GM18507 (cell line): ENCODE measurements at places on chromosomes 13 and 19.

GRCh38 chr13:50403311-50403710 lies 388.1 kb downstream of the KCNRG start:
- no peak for DNase-seq

DNA sequence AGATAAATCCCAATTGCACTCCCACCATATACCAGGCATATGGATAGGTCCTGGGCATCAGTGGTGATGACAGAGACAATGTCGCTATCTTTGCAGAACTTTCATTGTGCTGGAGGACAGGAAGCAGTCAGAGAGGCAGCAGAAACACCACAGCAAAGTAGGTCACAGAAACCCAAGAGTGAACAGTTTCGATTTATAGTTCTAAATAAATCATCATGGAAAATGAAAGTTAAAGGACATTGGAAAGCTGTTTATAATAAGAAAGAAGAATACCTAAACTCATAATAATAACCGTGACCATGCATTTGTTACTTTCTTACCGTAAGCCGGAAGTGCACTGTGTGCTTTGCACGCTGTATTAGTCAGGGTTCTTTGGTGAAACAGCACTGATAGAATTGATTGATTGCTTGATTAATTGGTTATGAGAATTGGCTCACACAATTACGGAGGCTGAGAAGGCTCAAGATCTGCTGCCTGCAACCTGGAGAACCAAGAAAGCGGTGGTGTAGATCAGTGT lies 38.9 kb downstream of the ALOX5AP start:
- DNase-seq, result no peak

DNA sequence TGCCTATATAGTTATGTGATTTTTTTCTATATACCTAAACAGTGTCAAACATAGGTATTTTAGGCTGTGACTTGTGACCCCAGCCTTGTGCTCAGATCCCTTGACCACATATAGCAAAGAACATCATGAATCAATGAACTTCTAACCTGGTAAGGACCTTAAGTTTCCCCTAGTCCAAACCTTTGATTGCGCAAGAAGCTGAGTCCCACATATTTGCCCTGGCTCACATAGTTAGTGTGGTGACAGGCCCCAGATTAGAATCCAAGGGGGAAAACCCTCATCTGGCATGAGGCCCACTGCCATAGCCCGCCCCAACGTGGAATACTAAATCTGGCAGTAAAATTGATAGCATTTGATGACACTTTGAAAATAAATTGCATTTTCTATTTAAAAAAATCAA lies 171.8 kb downstream of the MZT1 start:
- no peak for DNase-seq

DNA sequence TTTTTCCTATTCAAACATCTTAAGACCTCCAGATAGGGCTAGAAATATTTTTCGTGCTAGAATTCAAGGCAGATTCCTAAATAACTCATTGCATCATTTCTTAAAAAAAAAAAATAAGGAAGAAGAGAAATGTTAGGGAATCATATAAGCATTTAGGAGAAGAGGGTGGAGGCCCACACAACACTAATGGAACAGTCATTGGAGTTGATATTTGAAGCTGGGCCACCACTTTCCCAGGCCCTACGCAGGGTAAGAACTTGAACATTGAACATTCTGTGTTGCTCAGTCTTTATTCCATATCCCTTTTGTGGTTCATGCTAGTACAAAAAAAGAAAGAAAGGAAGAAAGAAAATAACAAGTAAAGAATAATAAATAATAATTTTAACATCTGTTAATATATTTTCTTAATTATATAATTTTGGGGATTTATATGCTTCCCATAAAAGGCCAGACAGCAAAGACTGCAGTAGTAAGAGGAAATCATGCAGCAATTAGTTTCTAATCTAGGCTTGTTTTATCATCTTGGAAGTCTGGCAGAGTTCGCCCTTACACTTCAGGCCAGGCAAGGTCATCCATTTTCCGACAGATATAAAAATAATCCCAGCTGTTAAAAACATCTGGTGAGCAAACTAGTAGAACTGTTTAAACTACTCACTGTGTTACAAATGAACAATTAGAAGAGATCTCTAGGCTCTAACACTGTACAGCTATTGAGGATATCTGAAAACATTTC lies 127.7 kb downstream of the FRY start:
- DNase-seq, result no peak

- no peak for DNase-seq
These were observed 153.5 kb downstream of the DLEU7 start for GRCh38 chr13:50690006-50690405.

DNA sequence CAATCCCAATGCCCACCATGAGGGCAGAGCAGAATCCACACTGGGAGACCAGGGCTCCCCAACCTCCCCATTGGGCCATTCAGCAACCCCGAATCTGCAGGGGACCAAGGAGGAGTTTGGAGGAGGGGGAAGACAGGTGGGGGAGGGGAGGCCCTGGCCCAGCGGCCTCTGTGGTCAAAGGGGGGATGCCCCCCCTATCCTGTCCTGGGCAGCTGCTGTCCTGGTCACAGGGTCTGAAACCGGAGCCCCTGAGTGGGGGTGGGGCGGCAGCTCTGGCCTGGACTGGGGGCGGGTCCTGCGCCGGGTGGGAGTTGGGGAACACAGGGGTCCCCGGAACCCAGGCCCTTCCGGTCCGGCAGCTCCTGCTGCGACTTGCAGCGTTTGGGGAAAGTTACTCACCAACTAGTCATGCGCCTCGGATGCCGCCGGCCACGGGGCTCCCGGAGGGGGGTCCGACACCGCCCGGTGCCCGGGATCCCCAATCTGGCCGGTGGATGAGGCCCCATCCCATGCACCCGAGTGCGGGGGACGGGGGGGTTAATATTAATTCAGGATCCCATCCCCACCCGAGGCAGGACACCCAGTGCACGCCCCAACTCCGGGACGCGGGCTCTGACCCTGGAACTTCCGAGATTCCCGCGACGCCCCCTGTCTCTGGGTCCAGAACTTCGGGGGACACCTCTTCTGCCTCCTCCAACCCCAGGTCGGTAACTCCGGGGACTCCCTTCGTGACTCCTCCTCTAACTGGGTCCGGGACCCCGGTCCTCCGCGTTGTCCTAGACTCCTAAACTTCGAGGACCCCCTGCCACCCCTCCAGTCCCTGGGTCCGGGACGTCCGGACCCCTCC lies 872 bp downstream of the HOMER3 start:
- no peak for DNase-seq

GRCh38 chr13:49436890-49437289 lies 7.0 kb downstream of the CAB39L start:
- DNase-seq, result no peak

DNA sequence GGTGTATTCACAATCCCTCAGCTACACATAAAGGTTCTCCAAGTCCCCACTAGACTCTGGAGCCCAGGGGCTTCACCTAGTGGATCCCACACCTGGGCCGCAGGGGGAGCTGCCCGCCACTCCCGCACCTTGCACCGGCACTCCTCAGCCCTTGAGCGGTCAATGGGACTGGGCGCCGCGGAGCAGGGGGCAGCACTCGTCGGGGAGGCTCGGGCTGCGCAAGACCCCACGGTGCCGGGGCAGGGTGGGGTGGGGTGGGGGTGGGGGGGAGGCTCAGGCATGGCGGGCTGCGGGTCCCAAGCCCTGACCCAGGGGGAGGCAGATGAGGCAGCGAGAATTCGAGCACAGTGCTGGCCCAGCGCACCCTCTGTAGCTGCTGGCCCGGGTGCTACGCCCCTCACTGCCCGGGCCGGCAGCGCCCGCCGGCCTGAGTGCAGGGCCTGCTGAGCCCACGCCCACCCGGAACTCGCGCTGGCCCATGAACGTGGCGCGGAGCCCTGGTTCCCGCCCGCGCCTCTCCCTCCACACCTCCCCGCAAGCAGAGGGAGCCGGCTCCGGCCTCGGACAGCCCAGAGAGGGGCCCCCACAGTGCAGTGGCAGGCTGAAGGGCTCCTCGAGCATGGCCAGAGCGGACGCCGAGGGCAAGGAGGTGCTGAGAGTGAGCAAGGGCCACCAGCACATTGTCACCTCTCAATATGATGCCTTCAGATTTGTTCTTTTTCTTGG lies 121.7 kb downstream of the UGGT2 start:
- DNase-seq, result no peak

DNA sequence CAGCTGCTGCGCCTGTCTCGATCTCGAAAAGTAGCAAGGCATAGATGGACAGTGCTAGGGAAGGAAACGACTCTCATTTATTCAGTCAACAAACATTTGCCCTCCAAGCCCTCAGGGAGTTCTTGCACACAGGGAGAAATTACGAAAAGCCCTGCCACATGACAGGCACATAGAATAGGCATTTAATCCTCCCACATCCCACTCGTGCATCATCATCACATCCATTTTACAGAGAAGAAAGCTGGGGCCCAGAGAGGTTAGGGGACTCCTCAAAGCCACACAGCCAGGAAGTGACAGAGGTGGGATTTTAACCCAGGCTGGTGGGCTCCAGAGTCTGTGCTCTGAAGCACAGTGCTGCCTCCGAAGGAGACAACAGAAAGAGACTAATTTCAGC lies 11.6 kb downstream of the TMEM221 start:
- DNase-seq, result no peak

- no peak for DNase-seq
These were observed 363.1 kb downstream of the FGF14 start for GRCh38 chr13:102038787-102039186.

- no peak for DNase-seq
These were observed 2.3 kb downstream of the NOVA2 start for GRCh38 chr19:45971260-45971902.

GRCh38 chr13:99417201-99418102 lies 83.8 kb upstream of the TM9SF2 start:
- DNase-seq, result no peak

GRCh38 chr13:41468631-41469030 lies 11.3 kb downstream of the RGCC start:
- DNase-seq, result no peak

DNA sequence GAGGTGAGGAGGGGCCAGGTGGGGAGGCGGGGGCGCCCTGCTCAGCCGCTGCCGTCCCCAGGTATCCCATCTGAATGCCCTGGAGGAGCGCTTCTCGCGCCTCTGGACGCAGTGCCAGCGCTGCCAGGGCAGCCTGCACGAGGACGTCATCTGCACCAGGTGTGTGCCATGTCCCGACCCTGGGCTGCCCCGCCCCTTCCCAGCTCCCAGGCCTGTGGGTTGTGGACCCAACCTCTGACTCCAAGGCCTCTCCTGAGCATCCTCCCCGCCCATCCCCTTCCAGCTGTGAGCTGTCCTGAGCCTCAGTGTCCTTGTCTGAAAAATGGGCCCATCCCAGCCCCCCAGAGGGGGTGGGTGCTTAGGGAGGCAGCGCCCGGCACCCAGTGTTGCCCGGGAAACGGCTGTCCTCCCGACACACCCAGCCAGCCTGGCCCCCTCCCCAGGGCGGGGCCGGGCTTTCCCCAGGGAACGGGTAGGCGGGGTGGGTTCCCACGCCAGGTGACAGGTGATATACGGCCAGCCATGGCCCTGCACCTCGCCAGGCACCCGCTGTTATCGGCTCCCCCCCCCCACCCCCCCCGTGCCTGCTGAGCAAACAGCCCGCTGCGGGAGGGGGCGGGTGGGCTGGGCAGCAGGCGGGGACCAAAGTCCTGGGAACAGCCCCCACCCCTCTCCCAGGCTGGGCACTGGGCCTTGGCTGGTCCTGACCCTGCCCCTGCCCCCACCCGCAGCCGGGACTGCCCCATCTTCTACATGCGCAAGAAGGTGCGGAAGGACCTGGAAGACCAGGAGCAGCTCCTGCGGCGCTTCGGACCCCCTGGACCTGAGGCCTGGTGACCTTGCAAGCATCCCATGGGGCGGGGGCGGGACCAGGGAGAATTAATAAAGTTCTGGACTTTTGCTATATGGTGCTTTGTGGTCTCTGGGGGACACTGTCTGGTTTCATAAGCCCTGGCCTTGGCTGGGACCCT lies 1.3 kb upstream of the SPIB start:
- DNase-seq, result no peak

DNA sequence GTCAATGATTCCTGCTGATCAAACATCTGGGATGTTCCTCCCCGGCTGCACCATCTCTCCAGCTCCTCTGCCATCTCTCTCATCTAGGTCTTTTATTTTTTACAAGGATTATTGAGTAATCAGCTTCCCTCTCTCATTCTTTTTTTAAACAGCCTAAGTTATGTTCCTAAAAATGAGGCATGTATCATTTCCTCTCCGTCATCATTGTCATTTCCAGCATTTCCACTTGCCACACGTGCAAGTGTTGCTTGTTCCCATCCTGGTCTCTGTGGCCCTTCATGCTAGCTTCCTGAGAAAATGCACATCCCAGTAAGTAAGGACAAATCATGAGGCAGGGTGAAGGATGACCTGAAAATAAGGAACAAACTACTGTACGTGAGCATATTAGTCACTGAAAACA lies 102.7 kb upstream of the POSTN start:
- no peak for DNase-seq

DNA sequence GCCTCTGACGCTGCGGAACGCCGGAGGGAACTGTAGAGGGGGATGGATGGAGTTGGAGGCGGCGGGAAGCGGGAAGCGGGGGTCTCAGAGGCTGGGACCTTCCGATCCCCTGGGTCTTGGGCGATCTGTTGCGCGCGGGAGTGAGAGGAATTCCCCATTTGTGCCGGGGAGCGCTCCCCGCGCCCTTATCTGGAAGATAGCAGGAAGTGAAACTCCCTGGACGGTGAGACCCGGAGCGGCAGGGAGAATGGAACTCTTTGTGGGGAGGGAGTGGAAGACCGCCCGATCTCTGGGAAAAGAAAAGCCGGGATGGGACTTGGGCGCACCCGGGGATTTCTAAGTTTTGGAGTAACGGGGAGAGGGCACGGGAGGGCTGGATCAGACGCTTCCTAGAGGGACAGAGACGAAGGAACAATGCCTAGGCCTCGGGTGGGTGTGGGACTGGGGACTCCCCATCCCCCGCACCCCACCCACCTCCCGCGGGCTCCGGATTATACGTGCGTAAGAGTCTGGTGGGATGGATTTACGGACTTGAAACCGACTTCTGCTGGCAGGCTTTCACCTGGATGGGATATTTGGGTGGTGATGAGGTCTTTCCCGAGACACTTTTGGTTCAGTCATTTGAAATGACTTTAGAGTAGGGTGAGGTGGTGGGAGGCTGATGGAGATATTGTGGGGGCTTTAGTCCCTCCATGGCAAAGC lies 495 bp downstream of the LSR start:
- DNase-seq, result no peak

GRCh38 chr13:34322014-34322742 lies 504.2 kb downstream of the RFC3 start:
- DNase-seq, result no peak

DNA sequence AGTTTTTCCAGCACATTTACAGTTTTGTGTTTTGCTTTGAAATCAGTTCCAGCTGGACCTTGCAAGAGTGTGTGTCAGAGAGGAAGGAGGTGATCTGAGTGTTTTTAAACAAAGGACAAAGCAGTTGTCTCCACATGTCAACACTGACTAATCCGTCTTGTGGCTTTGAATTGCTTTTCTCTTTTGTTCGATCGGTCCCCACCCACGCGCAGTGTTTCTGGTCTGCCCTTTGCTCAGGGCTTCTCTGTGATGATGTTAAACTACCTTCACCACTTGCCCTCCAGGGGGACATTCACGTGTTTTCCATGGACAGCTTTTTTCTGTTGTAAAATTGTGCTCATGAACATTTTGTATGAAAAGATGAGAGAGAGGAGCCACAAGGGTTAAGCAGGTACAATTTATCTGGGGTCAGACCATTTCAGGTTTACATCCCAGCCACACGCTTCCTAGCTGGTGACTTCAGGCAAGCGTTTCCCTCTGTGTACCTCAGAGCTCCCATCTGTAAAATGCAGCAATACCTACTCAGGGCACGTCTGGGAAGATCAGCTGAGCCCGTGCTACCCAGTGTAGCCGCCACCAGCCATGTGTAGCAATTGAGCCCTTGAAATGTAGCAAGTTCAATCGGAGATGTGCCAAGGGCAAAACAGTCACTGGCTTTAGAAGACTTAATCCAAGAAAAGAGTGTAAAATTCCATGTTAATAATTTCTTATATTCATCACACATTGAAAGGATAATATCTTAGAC lies 13.5 kb upstream of the PLA2G4C start:
- DNase-seq, result no peak

GRCh38 chr13:48633700-48634099 lies 20.0 kb upstream of the CYSLTR2 start:
- no peak for DNase-seq
